Neural progenitor cell (in vitro differentiated cells): ENCODE measurements at places on chromosomes 11 and 22. TPM values are rescaled to one million over a fixed set of nuclear protein-coding genes. Genes with fewer than 3 reads are reported as not detected.

DNA sequence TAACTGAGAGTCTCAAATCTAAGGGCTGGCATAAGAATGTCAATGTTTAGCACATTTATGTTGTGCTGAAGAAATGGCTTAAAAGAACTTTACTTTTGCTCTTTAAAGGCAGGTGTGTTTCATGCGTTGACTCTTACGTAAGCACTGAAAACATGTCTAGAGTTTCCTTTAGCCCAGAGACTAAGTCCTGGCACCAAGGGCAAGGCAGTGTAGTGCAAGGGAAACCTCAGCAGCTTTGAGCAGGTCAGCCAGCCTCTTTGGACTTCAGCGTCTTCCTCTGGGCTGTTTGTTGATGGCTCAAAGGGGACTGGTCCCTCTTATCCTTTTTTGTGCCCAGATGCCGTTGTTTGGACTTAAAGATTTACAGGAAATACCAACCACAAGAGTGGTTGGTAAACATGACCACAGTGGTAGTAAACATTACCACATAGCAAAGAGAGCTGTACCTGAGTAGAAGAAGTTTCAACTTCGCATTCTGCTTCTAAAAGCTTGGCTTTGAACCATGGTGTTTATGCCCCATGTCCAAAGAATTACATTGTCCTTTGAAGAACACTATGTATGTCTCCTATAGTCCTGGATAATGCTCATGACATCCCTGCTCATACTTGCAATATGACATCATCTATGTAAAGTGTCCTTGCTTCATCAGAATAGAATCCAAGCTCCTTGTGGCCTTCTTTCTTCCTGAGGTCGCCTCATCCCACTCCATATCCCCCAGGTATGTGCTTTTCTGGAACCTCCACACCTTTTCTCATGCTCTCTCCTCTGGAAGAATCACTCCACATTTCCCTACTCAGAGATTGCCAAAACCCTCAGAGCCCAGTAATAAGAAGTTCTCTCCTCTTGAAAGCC, 23.5 kb downstream of the TENM4 start:
- no peak for DNase-seq

GRCh38 chr11:76184551-76184993, 21.7 kb downstream of the WNT11 start:
- no peak for DNase-seq

GRCh38 chr11:76794371-76795289, 11.5 kb downstream of the TSKU start:
- DNase-seq, result no peak

DNA sequence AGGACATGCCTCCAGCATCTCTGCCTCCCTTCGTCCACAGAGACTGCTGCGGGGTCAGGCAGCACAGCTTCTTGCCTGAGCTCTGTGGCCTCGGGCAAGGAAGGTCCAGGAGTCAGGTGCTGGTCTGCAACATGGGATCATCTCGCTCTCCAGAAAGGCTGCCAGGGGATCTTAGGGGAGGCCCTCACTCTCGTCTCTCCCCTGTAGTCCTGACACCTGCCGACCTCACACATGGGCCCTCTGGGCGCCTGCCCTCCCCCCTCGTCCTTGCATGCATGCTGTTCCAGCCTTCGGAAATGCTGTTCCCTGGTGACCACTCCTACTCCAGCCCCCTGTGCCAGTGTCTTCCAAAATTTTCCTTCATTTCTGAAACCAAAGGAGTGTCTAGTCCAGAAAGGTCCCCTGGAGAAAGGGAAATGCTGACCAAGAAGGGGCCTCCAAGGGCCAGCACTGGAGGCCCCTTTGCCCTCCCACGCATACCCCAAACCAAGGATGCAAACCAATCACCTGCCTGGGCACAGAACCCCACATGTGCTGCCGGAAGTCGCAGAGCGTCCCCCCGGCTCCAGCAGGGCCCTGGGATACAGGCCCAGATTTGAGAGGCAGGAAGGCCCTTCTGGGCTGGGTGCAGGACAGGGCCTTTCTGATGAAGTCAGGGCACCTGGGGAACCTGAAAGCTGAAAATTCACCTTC, 41.0 kb downstream of the IGF2 start:
- no peak for DNase-seq

- DNase-seq, result no peak
These were observed 3.3 kb downstream of the LMO1 start for GRCh38 chr11:8260202-8260966.

- DNase-seq, result no peak
These were observed 118.7 kb downstream of the BBOX1 start for GRCh38 chr11:27159335-27159679.

GRCh38 chr11:3367221-3367620, 11.7 kb downstream of the ZNF195 start:
- no peak for DNase-seq

- no peak for DNase-seq
These were observed 25.8 kb downstream of the MRGPRD start for GRCh38 chr11:68954836-68955606.

GRCh38 chr11:115963156-115963555, 458.9 kb upstream of the CADM1 start:
- DNase-seq, result no peak

DNA sequence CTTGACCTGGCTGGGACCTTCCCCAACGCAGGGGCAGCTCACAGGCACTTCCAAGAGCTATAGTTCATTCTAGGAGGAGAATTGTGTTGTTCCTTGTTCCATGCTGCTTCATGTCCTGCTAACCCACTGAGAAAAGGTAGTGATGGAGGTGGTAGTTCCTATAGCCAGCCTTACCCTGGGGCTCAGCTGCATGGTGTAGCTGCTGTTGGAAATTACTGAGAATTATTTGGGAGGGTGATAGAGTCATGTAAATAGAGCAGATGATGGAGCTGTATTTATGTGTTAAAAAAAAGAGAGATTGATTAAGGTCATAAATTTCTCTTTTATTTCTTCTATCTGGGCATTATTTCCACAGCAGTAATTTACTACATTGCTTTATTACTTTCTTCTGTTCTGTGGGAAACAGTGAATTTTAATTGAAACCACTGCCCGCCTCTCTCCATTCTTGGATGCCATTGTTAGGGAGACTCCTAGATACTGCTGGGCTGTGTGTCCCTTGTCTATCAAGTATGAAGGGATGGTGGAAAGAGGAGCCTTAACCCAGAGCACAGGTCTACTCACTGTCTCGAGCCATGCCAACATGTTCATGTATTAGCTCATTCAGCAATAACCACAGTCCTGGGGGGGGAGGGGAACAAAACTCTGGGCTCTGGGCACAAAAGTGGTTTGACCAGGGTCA, 309.2 kb downstream of the FAT3 start:
- DNase-seq, result no peak

GRCh38 chr11:92453055-92453454, 228.4 kb downstream of the FAT3 start:
- DNase-seq, result no peak

DNA sequence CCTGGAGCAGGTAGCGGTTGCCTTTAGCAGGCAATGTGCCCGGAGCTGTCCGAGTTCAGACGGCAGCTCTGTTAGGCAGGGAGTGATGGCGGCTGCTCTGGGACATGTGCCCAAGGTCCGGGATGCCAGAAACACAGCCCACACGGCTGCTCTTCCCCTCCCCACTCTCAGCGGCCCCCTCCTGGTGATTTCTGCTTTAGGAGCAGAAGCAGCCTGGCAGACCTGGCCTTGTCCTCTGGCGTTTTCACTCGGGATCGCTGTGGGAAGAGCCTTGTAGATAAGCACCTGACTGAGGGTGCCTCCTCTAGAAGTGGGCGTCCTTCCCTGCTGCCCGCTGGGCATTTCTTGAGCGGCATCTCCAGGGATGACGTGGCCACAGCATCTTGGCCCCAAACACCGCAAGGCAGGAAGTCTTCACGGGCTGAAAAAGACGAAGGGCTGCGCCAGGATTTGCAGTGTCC, 392.2 kb downstream of the TBC1D22A start:
- no peak for DNase-seq

DNA sequence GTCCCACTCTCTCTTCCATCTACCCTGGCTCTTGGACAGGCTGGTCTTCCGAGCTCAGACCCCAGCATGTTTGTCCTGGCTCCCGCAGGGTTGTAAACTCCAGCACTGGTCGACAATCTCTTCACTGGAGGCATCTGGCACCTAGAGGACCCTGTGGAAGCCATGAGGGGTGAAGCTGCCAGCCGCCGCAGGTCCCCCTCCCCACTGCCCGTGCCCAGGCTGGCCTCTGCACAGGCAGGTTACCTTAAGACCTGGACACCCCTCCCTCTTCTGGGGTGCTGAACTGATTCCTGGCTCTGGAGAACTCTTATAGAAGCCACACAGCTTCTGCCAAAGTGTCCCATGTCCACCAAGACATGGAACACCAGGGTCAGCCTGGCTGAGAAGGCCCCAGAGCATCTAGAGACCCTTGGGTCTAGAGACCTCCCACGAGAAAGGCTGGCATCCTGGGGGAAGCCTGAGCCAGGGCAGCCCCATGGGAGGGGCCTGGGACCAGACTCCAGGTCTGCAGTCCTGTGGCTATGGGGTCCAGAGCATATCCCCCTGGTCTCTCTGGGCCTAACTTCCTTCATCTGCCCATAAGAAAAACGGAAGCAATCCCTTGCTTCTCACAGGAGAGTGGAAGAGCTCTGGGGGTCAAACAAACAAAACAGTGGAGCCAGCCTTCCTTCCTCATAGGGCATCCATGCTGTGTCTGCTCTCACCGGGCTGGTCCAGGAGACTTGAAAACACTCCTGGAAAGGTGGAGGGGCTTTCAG, 30.6 kb downstream of the LMO1 start:
- no peak for DNase-seq

DNA sequence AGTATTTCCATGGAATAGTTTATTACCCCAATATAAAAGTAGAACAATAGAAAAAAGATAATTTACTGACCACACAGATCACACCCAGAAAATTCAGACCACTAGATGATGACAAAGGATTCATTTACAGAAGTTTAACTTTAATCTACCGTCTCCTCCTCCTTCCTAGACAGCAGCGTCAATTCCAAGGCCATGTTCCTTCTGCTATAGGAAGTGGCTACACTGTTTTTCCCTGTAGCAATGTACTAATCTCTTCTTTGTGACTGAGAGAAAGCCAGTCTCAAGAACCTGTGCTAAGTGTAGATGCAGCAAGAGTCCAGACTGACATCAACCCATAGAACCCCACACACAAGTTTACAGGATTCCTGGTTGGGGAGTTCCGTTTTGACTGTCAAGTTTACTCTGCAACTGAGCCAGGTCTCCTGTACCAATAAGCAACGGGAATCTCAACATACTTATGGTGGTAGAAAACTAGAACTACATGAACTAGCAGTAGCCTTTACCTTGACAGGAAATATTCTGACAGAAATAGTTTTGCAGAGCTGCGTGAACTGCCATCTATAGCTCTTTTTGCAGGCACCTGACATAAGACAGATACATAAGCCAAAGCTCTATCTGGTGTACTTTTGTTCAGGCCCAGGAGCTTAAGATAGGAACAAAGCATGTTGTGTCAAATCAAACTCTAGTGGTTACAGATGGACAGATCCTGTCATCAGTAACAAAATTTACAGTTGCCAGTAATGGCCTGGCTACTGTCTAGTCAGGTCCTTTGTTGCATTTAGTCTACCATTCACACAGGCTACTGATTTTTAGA, 42.9 kb downstream of the MRTFA start:
- no peak for DNase-seq

DNA sequence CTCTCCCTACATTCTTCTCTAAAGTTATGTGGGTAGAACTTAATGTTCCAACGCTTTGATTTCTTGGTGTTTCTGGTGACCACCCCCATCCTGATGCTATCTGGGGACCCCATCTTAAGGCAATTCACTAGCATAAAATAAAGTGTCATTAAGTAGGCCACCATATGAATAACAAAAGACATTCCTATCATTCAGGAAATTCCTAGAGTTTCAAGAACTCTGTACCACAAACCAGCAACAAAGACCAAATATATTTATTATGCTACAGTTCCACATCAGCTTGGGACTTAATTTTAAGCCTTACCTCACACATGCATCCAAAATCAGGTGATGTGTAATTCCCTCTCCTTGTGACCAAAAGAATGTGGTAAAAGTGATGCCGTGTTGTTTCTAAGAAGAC, 254.6 kb upstream of the LRRC4C start:
- no peak for DNase-seq

GRCh38 chr11:118016104-118016503, 29.9 kb downstream of the IL10RA start:
- no peak for DNase-seq

GRCh38 chr11:15801126-15801525, 555.2 kb downstream of the SOX6 start:
- DNase-seq, result no peak

DNA sequence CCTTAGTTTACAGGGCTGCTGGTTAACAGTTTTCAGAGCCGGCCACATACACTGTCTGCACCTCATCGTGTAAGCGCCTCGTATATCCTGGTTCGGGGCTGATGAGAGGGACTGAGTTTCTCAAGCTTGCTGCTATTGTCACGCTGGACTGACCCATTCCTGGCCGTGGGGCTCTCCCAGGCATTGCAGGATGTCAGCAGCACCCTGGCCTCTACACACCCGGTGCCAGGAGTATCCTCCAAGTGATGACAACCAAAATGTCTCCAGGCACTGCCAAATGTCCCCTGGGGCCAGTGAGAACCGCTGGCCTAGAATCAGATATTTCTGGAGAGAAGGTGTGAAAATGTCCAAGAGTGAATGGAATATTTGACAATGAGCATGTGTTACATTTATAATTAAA, 82.8 kb downstream of the ST3GAL4 start:
- no peak for DNase-seq

DDI1 gene
- not detected in 2 replicates for total RNA-seq

YPEL1 gene
- 32.2 and 39.1 TPM in 2 replicates for total RNA-seq

SLC17A6 gene
- not detected in 2 replicates for total RNA-seq

PYGM gene
- 1.4 and 2.2 TPM in 2 replicates for total RNA-seq
